ENCODE measurements at places on chromosomes 16 and 17.
A peak's percentile ranks its signal among the peaks of the same experiment; 100 is the strongest.

DNA sequence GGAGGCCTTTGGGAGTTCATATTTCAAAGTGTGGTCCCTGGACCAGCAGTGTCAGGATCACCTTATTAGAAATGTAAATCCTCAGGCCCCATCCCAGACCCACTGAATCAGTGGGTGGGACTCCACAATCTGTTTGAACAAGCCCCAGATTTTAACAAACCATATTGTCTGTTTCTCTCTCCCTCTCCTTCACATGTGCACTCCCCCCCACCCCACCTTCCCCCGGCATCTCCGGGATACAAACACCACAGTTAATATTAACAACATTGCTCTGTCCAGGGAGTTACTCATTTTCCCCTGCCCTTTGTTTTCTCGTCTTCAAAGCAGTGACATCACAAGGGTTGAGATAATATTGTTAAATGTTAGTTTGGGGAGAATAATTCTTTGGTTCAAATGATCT lies 127.3 kb downstream of the KATNIP start:
- no peak for DNase-seq

- peak; percentile 27 for DNase-seq
These were observed 20.8 kb downstream of the NPRL3 start for GRCh38 chr16:117379-118365.

- DNase-seq, result no peak
These were observed 17.9 kb downstream of the NSRP1 start for GRCh38 chr17:30134551-30134950.

- no peak for DNase-seq
These were observed 623.2 kb downstream of the CDH8 start for GRCh38 chr16:61413021-61413420.

- DNase-seq, result no peak
These were observed 242.4 kb upstream of the SALL1 start for GRCh38 chr16:51393381-51394005.

DNA sequence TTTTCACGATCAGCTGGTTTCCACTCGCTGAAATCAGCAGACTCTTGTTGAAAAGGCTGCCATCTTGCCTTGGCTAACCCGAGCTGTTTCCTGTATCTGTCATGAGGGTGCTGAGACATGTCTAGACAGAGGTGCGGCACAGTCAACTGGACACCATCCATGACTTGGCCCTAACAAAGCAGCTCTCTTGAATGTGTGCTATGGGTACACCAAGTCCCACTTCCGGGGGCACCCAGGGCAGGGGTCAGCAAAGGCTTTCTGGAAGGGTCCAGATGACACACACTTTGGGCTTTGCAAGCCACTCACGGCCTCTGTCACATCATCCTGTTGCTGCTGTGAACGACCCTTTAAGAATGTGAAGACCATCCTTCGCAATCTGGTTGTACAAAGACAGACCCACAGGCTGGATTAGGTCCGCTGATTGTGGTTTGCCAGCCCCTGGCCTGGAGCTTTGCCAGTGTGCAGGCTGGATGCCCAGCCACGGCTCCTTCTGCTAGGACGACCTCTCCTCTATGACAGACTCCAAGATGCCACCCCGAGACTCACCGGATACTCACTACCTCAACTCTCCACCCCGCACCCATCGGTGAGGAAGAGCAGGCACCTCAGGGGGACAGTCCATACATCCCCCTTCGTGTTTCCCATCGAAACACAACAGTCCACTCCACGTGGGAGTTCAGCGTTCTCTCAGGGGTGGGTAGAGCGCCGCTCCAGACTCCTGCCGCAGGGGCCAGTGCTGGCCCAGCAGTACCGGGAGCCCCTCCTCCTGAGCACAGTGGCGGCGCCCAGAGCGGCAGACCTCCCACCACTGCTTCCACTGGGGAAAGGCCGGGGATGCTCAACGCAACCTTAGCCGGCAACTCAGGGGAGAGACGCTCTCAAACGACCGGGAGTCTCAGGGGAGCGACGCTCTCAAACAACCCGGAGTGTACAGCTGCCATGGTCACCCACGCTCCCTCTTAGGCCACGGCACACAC lies 123.5 kb downstream of the ANKRD11 start:
- no peak for DNase-seq

DNA sequence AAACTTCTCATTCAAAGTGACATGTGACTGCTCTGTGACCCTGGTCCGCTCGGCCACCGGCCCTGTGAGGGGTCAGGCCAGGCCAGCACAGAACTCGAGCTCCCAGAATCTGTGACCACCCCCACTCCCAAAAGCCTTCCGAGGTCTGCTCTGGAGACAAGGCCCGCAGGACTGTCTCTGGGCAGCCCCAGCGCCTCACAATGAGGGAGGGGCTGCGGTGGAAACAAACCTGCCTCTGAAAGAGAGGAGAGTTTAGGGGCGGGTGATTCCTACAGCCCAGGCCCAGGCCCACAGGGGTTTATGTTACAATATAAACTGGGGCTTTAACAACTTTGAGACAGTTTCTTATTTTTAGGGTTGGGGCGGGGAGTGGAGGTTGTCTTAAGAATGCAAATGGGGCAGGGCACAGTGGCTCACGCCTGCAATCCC lies 19.9 kb downstream of the IGFBP4 start:
- DNase-seq, result no peak
